Activated effector memory CD4-positive, alpha-beta T cell treated with Interleukin-2 at 50 U/mL for 16 hours (primary cell): ENCODE measurements at places on chromosomes 16 and 17.

DNA sequence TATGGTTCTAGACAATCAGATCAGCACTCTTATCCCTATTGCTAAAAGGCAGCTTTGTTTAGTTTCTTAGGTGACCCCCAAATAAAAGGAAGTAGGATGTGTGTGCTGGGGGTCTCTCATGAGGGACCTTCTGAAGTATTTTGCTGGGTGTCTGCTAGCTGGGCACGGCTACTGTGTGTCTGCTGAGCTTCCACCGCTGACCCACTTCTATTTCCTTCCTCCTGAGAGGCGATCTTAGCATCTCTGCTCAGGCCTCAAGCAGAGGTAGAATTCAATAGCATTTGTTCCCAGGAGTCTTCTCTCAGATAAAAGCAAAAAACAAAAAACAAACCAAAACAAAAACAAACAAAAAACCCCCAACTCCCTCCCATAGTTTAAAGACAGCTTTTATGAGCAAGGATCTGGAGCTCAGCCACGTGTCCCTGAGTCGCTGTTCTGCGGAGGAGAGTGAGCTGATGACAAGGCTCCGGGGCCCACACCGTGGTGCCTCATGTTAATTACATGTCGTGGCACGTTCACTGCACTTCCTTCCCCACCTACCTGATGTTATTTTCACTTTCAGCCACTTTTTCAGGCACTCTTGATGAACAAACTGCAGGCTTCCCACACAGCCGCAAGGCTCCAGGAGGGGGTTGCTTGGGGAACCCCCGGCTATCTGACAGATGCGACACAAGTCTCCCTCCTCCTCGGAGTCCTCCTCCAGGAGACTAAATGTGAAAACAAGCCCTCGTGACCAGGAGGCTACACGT is 83.5 kb downstream of the MARCHF10 start:
- DNase-seq, result peak; percentile 61

GRCh38 chr16:69157196-69157595 is 24.7 kb downstream of the UTP4 start:
- DNase-seq, result no peak

DNA sequence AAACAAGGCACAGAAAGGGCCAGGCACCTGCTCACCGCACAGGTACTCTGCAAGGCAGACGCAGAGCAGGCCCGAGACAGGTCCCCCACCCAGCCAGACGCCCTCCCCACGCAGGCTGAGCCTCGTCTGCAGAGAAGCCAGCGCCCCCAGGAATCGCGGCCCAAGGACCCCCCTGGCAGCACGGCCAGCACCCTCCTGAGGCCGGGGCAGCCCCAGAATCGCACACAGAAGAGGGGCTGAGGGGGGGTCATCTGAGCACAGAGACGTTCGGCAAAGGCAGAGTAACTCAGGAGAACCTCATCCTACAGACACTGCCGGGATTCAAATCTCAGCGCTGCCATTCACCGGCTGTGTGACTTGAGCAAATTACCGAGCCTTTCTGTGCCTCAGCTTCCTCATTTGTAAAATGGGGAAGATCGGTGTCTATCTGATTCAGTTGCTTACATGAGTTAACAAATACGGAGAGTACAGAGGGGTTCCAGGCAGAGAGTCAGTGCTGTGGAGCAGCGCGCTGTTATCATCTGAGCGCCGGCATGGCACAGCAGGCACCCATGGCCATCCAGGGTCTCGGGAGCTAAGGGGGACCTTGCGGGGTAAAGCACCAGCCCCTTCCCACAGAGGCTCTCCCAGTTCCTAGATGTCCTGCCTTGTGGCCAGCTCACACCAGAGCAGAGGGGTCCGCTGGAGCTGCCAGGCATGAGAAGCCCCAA is 10.4 kb downstream of the EMC6 start:
- DNase-seq, result no peak

DNA sequence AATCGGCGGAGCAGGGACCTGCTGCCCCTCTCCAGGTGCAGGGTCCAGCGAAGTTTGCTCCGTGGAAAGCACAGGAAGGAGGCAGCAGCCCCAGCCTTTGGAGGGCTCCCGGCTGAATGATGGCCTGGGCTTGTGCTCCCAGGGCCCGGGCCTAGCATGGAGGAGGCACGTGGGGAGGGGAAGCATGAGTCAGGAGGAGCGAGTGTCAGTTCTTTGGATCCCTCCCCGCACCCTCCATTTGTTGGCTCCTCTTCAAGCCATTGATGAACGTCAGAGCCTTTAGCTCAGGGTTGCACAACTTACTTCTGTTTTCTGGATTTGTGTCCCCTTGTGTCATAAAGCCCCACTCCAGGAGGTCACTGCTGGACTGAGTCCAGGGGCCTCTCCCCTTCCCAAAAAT is 25.8 kb downstream of the TTYH2 start:
- no peak for DNase-seq

DNA sequence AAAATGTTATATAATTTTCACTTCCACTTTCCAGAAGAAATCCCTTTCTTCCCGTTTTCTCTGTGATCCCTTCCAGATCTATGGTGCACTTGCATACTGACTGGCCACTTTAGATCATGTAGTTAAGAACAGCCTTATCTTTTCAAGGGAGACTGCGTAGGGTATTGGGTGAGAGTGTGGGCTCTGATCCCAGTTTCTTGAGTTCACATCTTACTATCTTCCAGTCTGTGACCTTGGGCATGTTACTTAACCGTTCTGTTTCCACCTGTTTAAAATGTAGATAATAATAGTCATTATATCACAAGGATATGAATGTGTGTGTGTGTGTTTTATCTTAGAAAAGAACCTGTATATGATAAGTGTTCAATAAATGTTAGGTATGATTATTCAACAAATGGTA is 83.7 kb downstream of the TANGO6 start:
- no peak for DNase-seq

DNA sequence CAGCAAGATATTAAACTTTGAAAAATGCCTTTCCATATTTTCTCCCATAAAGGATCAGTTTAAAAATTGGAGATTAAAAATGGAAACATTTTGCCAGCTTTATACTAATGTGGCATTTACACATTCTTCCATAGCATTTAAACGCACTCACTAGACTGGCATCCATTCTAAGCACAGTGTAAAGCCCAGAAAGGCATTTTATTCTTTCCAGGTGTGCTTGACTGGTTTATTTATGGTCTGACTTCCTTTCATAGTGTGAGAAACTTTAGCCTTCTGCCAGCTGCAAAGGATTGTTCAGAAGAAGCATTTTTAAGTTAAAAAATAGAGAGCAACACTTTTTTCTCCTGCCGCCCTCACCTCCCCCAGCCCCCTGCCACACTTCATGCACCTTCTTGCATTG is 271.7 kb upstream of the PSMD7 start:
- DNase-seq, result no peak

DNA sequence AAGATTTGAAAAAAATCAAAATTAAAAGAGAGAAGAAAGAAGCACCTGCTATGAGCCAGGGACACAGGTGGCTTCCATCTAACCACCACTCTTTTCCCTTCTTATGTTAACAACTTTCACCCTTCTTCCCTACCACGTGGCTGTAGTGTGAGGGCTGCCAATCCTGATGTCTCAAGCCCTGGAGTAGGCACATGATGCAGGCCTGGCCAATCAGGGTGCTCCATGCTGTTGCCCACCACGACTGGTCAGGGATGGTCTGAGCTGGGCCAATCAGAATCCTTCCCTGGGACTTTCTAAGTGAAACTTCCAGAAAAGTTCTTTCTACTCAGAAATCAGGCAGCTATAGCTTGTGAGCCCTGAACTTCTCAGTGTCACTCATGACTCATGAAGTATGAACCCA is 140.7 kb downstream of the SDK2 start:
- DNase-seq, result no peak

- DNase-seq, result no peak
Observed at GRCh38 chr17:21297026-21297520, 12.6 kb downstream of the MAP2K3 start.

DNA sequence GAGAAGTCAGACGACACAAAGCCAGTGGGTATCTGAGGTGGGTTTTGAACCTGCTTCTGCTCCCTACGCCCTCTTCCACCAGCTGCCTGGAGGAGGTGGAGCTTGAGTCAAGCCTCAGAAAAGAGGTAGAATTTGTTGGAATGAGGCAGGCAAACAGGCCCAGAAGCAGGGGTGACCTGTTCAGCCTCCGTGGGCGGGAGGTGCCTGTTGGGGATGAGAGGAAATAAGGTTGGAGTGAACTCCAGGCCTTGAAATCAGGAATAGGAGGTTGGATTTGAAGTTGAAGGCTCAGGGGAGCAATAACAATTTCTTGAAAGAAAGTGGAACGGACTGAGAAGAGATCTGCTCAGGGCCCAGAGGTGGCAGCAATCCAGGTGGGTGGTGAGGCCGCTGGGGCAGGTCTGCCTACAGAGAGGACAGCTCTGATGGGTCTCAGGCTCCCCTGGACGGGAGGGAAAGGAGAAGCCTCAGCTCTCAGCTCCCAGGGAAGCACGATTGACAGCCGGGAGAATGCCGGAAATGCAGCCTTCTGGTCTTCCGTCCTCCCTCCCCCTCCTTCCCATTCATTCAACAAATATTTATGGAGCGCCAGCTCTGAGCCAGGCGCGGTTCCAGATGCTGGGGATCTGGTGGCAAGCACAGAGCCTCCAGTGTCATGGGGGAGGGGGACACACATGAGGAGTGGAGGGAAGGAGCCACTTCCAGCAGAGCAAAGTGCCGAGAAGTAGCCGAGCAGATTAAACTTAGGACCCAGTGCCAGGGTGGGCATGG is 61.9 kb upstream of the CIBAR2 start:
- no peak for DNase-seq

GRCh38 chr17:71919186-71919585 is 201.6 kb upstream of the SOX9 start:
- no peak for DNase-seq

DNA sequence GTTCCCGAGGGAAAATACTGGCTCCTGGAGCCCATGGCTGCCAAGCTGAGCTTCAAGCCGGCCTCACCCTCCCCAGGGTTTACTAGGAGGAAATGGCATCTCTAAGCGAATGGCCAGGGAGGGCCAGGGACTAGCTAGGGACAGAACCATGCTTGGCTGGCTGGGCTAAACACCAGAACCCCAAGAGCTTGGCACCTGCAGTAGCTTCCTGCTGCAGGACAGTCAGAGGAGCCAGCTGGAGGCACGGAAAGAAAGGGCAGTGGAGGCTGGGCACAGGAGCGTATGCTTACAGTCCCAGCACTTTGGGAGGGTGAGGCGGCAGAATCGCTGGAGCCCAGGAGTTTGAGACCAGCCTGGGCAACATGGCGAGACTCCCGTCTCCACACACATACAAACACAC is 33.7 kb downstream of the PEMT start:
- DNase-seq, result no peak

- DNase-seq, result no peak
Observed at GRCh38 chr17:3009411-3009920, 53.9 kb downstream of the OR1D5 start.

GRCh38 chr17:13073018-13073417 is 55.2 kb upstream of the ELAC2 start:
- DNase-seq, result no peak

DNA sequence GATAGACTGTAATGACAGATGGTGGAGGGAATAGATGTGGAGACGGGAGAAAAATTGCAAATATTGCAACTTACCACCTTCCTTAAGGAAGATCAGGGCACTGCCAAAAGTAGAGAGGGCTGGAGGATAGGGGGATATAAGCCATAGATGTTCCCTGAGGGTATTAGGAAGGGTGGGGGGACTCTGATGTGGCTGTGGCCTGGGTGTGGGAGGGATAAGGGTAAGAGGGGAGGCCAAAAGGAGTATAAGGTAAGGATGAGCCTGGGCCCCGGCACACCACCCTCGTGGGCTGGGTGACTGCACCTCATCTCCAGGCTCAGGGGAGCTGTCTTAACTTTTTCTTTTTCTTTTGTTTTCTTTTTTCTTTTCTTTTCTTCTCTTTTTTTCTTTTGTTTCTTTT is 30.6 kb upstream of the BRD7 start:
- DNase-seq, result no peak

- DNase-seq, result no peak
Observed at GRCh38 chr17:4479982-4480751, 18.5 kb upstream of the SPNS2 start.

- no peak for DNase-seq
Observed at GRCh38 chr17:35084987-35085386, 21.5 kb upstream of the RFFL start.

DNA sequence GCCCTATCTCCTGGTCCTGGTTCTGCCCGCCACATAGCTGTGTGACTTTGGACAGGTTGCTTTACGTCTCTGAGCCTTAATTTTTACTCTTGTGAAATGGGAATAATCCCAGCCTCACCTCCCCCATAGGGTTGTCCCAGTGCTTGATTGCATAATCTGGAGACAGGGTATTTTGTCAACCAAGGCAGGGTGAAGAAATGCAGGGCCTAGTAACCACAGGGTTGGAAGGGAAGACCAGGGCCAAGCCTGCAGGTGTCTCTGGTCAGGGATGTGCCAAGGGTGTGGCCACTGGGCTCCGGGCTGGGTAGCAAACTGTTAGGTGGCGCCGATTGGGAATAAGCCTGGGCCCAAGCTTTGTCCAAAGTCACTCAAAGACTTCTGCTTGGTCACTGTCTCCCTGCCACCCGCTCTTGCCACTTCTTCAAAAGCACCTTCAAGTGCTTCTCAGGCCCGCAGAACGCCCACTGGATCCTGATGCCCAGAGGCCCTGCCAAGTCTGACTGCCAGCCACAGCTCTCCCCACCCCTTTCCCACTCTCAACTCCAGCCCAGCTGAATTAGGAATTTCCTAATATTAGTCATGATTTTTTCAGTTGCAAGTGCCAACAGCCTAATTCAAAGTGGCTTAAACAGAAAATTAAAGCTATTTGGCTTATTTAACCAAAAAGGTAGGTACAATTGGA is 20.6 kb upstream of the COL1A1 start:
- no peak for DNase-seq
